ENCODE measurements at places on chromosomes 3 and 15. TPM values are rescaled to one million over a fixed set of nuclear protein-coding genes. Genes with fewer than 3 reads are reported as not detected.

GRCh38 chr15:33396475-33396874 is 85.7 kb downstream of the RYR3 start:
- DNase-seq: no peak
- H3K27ac ChIP-seq: no peak overlapping the region
- peaks cover 2% of the 10 kb centered on the region for H3K4me1 ChIP-seq
- no peaks in the 10 kb centered on the region for H3K27me3 ChIP-seq
- H3K4me3 ChIP-seq: no peak overlapping the region

GRCh38 chr15:101386967-101387366 is 91.9 kb upstream of the SNRPA1 start:
- H3K4me1 ChIP-seq: no peaks in the 10 kb centered on the region
- no peak for DNase-seq
- H3K27me3 ChIP-seq: no peaks in the 10 kb centered on the region
- no peaks in the 10 kb centered on the region for H3K36me3 ChIP-seq
- H3K4me3 ChIP-seq: no peak overlapping the region

DNA sequence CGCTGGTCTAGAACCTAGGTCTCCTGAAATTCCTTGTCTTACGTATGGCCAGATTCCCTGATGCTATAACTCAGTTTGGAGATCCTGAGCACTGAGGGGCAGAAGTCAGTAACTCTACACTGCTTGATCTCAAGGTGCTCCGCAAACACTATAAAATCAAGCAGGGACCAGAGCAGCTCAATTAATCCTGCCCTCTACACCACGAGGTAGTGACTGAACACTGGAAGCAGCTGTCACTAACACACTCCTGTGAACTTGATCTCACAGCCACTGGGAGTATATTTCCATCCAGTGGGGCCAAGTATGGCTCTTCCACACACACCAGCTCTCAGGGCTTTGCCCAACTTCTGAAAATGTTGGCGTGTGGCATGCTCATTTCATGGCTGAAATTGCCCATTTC is 51.0 kb downstream of the EDEM1 start:
- H3K27me3 ChIP-seq: no peaks in the 10 kb centered on the region
- DNase-seq: no peak
- H3K36me3 ChIP-seq: no peaks in the 10 kb centered on the region
- no peak overlapping the region for H3K27ac ChIP-seq

DNA sequence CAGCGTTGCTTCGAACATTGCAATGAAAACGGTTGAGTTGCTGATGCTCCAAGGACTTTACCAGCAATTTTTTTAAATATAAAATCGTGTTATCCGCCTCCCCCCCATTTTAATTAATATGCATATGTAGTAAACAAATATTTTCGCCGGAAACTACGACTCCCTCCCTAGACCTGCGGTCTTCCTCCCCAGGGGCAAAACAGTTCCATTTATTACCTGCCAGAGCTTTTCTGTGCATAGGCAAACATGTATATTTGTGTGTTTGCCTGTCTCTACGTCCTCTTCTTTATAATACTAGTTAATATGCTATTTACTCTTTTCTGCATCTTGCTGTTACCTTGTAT is 593 bp upstream of the RSL24D1 start:
- no peaks in the 10 kb centered on the region for H3K36me3 ChIP-seq
- peak overlapping the region; percentile 97 for H3K27ac ChIP-seq
- H3K4me1 ChIP-seq: no peaks in the 10 kb centered on the region
- H3K4me3 ChIP-seq: peak overlapping the region; percentile 98

The FILIP1L gene
- total RNA-seq: 0.09 TPM

- no peaks in the 10 kb centered on the region for H3K27me3 ChIP-seq
- no peak overlapping the region for H3K4me3 ChIP-seq
- no peak for DNase-seq
- H3K36me3 ChIP-seq: no peaks in the 10 kb centered on the region
These were observed 96.1 kb upstream of the CHD2 start for GRCh38 chr15:92803852-92804609.

DNA sequence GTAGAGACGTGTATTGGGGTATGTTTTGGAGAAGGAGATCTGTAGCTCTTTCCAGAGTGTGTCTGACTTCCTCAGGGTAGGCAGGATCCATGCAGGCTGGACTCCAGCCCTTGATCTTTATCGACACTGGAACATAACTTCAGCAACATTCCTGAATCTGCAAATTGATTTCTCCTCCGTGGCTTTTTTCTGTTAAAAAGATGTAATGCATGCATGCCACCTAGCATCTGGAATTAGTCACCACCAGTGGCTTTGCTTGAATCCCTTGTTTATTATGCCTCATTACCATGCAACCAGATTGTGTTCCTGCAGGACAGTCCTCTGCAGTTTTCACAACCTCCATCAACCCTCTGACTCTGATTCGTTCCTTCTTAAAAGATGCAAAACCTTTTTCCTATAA is 86.1 kb downstream of the CCNL1 start:
- no peak for DNase-seq
- H3K36me3 ChIP-seq: no peaks in the 10 kb centered on the region
- H3K27me3 ChIP-seq: no peaks in the 10 kb centered on the region

The P2RY14 gene
- not detected for total RNA-seq

The FAM3D gene
- not detected for total RNA-seq

The MOBP gene
- 0.10 TPM for total RNA-seq

- H3K36me3 ChIP-seq: peaks cover 33% of the 10 kb centered on the region
- H3K4me3 ChIP-seq: no peak overlapping the region
- H3K4me1 ChIP-seq: no peaks in the 10 kb centered on the region
- DNase-seq: no peak
- H3K27ac ChIP-seq: no peak overlapping the region
- H3K27me3 ChIP-seq: no peaks in the 10 kb centered on the region
These were observed 17.1 kb upstream of the ITPKA start for GRCh38 chr15:41476416-41477048.

DNA sequence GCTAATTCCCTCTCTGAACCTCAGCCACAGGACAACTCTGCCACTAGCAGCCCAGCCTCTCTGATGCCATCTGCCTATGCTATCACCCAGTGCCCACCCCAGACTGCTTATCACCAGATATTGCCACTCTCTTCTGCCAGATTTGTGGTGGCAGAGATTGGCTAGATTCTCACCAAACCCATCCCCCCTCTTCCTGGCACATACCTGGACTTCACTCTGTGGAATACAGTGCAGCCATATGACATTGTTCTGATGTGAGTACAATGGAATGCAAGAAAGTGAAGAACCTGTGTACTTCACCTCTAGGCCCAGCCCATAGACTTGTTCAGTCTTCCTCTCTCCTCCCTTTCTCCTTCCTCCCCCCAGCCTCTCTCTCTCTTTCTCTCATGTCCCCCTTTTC is 46.9 kb upstream of the NTRK3 start:
- H3K36me3 ChIP-seq: no peaks in the 10 kb centered on the region
- no peak overlapping the region for H3K27ac ChIP-seq
- DNase-seq: no peak
- no peaks in the 10 kb centered on the region for H3K27me3 ChIP-seq

The MYZAP gene
- 0.94 TPM for total RNA-seq

DNA sequence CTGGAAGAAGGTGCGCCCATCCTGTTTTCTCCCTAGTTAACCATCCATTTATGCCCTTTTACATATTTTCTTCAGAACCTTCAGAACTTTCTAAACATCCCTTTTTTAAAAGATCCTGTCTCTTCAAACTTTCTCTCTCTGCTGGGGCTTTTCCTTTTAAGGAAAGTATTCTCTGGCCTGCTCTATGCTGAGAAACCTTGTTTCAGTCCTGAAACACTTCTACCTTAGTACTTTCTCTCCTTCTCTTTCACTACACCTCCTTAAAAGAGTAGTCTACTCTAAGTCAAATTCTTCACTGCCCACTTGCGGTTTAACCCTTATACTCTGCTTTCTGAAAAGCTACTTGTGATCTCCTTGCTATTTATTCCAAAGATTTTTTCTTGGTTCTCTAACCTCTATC is 65.6 kb upstream of the SLC12A8 start:
- no peak overlapping the region for H3K4me3 ChIP-seq
- no peaks in the 10 kb centered on the region for H3K36me3 ChIP-seq
- DNase-seq: no peak
- H3K27me3 ChIP-seq: no peaks in the 10 kb centered on the region
- no peaks in the 10 kb centered on the region for H3K4me1 ChIP-seq

DNA sequence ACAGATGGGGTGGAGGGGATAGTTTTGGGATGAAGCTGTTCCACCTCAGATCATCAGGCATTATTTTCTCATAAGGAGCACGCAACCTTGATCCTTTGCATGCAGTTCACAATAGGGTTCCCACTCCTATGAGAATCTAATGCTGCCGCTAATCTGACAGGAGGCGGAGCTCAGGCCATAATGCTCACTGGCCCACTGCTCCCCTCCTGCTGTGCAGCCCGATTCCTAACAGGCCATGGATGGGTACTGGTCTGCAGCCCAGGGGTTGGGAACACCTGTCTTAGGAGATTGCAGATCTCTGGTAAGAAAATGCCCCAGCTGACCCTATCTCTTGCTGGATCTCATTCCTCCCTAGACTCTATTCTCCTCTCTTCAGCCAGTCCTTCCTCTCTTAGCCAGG is 6.8 kb downstream of the CSTA start:
- no peak overlapping the region for H3K27ac ChIP-seq
- H3K36me3 ChIP-seq: no peaks in the 10 kb centered on the region
- no peak overlapping the region for H3K4me3 ChIP-seq
- no peaks in the 10 kb centered on the region for H3K4me1 ChIP-seq

The TFRC gene
- total RNA-seq: 161 TPM

GRCh38 chr3:60102154-60102553 is 1052.3 kb upstream of the CFAP20DC start:
- H3K4me1 ChIP-seq: no peaks in the 10 kb centered on the region
- no peaks in the 10 kb centered on the region for H3K27me3 ChIP-seq
- no peaks in the 10 kb centered on the region for H3K36me3 ChIP-seq
- no peak overlapping the region for H3K27ac ChIP-seq
- no peak for DNase-seq

DNA sequence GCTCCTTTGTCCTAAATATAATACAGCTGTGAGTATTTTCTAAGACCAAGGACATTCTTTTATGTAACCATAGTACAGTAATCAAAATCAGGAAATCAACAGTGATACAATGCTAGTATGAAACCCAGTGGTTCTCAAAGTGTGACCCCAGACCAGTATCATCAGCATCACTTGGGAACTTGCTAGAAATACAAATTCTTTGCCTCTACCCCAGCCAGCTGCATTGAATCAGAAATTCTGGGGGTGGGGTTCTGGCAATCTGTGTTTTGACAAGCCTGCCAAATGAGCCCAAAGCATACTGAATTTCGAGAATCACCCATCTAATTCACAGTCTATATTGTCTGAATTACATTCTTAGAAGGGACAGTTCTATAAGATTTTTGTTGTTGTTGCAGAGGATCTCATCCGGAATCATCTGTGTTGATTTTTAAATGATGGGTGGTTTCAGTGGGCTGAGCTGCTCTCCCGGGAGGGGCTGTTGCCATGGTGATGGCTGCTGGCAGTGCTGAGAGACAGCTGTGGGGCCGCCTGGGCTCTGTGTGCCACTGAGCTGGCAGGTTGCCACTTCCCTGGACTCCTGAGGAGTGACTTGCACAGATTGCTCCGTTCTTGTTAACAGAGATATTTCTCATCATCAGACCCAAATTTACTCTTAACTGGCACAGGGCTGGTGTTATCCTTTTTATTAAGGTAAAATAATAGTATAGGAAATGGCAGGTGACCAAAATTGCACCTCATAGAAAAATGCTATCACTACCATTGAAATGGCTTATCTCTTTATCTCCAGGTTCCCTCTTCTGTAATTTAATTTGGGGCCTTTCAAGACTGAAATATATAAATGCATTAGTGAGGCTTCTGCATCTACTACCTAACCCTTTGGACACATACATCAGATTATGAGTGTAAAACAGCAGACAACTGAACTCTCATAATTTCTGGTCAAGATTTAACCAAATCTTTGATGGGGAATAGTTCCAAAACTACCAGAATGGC is 56.5 kb downstream of the NEK11 start:
- H3K27ac ChIP-seq: no peak overlapping the region
- H3K4me1 ChIP-seq: no peaks in the 10 kb centered on the region
- H3K36me3 ChIP-seq: no peaks in the 10 kb centered on the region
- no peaks in the 10 kb centered on the region for H3K27me3 ChIP-seq

- H3K27ac ChIP-seq: no peak overlapping the region
- DNase-seq: no peak
- no peaks in the 10 kb centered on the region for H3K36me3 ChIP-seq
- no peaks in the 10 kb centered on the region for H3K27me3 ChIP-seq
- H3K4me3 ChIP-seq: no peak overlapping the region
- no peaks in the 10 kb centered on the region for H3K4me1 ChIP-seq
These were observed 153.5 kb upstream of the LPP start for GRCh38 chr3:188000361-188000861.

The PLS1 gene
- total RNA-seq: 44.7 TPM

The CCDC51 gene
- total RNA-seq: 21.3 TPM

GRCh38 chr3:119726909-119727308 is 24.1 kb downstream of the CFAP91 start:
- no peak overlapping the region for H3K4me3 ChIP-seq
- no peaks in the 10 kb centered on the region for H3K4me1 ChIP-seq
- no peaks in the 10 kb centered on the region for H3K36me3 ChIP-seq
- DNase-seq: no peak
- no peaks in the 10 kb centered on the region for H3K27me3 ChIP-seq

- DNase-seq: peak; percentile 49
- H3K4me1 ChIP-seq: no peaks in the 10 kb centered on the region
- H3K36me3 ChIP-seq: no peaks in the 10 kb centered on the region
- no peaks in the 10 kb centered on the region for H3K27me3 ChIP-seq
- H3K4me3 ChIP-seq: no peak overlapping the region
- peak overlapping the region; percentile 40 for H3K27ac ChIP-seq
These were observed 1444.5 kb upstream of the CADM2 start for GRCh38 chr3:83514130-83514914.

DNA sequence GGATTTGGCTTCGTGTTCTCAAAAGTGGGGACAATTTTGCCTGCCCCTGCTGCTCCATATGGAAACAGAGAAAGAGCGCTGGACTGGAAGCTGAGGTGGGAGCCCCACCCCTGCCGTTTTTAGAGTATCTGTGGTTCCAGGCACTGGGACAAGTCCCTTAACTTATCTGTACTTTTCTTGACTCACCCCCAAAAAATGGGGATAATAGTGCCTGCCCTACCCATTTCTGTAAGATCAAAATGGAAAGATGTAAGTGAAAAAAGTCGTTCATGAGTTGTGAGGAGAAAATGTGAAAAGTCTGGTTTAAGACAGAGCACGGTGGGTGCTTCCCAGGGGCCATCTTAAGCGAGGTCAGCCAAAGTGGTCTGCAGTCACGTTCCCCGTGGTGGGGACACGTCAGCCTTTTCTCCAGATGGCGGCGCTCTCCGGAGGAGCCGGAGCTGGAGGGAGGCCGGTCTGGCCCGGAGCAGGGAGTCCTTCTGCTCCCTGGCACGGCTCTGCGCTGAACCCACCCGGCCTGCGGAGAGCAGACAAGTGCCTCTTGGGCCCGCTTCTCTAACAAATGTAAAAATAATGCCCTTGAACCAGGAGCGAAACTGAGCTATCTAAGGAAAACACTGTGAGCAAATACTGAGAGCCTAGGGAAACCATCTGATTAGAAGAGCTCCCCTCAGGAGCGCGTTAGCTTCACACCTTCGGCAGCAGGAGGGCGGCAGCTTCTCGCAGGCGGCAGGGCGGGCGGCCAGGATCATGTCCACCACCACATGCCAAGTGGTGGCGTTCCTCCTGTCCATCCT is at the start of gene CLDN18:
Gene CLDN18 (plus strand): TSS at position 690 of the 797 bp plus-strand sequence. CDS start 61 bp downstream, at position 751.
- no peaks in the 10 kb centered on the region for H3K27me3 ChIP-seq
- H3K4me3 ChIP-seq: no peak within 1 kb of the TSS
- DNase-seq: no peak
- H3K27ac ChIP-seq: no peak within 1 kb of the TSS
